ENCODE measurements at places on chromosomes 3 and 15.
A peak's percentile ranks its signal among the peaks of the same experiment; 100 is the strongest.

DNA sequence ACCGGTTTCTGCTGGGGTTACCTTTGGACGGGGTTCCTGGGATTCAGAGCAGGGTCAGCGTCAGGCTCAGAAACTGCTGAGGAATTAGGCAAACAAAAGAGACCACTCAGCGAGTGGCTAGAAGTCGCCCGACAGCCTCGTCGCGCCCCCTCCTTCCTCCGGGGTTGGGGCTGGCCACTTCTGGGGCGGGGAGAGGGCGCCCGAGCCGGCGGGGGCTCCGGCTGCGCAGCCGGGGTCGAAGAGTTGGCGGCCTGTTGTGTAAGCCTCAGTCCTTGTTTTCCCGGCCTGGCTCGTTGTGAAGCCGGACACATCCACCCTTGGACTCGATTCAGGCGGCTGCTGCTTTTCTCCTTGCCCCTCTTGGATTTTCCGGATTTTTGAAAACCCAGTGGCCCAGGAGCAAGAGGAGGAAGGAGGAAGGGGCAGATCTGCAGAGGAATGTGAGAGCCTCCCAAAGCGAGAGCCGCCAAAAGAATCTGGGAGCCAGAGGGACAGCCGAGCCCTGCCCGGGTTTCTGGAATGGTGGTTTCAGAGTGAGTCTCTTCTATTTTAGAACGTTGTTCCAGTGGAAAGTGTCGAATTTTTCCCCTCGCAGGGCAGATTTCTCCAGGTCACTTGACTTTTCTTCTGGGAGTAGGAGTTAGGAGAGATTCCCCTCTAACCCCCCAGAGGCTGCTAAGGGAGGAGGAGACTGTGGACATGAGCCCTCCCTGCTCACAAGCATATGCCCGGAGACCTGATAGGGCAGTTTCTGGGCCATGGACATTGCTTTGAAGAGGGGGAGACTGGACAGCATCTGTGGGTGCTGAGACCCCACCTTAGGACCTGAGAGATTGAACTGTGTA, 666 bp downstream of the SNX33 start:
- DNase-seq: no peak

- no peak for DNase-seq
Observed at GRCh38 chr3:127222163-127222562, 29.2 kb downstream of the PRR23E start.

DNA sequence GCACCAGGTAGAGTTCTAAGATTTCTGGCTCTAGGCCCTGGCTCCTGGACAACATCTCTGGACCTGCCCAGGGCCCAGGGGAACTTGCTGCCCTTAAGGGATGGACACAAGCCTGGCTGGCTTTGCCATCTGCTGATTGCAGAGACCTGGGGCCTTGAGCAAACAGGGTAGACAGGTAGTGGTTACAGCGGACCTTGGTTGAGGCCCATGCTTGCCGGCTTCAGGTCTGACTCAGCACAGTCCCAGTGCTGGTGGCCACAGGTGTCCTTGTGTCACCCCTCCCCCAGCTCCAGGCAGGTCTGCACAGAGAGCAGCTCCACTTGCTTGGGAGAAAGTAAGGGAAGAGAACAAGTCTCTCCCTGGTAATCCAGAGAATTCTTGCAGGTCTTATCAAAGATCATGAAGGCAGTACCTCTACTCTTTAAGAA, 15.9 kb upstream of the ACTL6A start:
- no peak for DNase-seq

DNA sequence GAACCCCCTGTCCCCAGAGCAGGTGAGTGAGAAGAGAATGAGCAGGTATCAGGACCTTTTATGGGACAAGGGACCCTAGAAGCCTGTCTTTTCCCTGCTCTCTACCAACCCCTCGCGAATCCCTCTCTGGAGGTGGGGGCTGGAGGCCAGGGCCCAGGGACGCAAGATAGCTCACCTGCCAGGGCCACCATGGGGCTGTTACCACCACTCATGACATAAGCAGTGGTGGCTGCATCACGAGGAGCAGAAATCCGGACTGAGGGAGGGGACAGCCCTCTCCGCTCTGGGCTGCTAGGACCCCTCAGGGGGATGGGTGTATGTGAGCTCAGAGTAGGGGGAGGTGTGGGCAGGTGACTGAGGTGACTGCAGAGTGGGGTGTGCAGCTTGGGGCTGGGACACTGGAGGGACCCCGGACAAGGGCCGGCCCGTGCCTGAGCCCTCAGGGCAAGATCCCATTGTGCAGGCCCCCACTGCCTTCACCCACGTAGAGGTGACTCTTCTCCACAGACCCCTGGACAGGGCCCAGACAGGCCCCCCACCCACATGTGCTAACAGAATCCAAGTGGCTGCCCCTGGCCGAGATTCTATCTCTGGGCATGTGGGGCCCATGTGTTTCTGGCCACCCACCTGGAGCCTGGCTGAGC, 190.6 kb downstream of the TBC1D2B start:
- DNase-seq: no peak

DNA sequence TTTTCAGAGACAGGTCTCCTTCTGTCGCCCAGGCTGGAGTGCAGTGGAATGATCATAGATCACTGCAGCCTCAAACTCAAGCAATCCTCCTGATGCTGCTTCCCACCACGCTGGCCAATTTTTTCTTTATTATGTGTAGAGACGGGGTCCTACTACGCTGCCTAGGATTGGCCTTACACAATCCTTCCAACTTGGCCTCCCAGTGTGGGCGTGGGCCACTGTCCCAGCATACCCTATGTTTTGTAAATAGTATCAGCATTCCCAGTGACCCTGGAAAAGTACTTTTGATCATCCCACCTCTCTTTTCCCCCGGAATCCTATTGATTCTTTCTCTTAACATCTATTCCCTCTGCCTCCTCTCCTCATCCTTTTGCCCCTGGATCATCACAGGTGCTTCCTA, 36.9 kb downstream of the SLC28A2 start:
- DNase-seq: no peak

DNA sequence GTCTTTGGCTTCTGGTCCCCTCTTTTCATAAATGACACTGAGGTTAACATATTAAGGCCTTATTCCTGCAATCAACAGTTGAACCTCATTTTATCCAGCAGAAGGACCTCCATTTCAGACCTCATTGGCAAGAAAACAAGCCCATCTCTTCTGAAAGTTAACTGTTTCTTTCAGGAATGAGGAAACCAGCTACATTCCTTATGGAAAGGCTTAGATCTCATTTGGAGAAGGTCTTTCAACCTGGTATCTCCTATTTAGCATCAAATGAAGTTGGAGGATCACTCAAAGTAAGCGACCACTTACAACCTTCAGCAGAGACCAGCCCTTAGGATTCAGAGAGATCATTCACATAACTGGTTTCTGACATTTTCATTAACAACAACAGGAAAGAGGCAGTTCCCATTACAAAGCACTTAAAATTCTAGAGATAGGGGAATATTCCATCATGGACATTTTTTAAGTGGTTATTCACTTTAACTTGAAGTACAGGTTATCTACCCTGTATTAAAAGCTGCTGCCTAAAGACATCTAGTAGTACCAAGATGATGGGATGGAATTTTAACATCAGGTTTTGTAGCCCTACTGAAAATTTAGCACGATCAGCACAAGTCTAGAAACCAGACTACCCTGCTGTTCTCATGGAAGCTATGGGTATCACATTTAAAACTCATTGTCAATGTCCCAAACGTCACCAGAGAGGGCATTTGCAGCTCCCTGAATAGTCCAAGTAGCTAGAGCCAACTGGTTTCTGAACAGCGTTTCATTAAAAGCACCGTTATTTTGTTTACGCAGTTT, 30.4 kb downstream of the TFRC start:
- no peak for DNase-seq

DNA sequence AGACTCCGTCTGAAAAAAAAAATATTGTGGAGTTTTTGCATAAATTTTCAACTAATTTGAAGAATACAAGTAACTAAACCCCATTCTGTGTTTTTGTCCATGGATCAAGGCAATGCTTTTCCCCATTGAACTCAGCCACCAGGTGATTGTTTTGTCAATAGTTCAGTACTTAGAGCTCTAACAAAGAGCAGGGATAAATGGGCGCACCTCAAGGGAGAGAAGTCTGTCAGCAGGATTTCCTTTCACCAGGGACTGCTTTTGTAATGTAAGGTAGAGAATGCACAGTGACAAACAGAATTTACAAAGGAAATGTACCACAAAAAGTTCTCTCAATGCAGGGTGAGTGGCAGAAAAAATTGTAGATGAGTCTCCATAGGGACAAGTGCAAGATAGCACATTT, 10.8 kb upstream of the ATP13A5 start:
- DNase-seq: no peak

- DNase-seq: no peak
Observed at GRCh38 chr3:66259566-66260255, 38.9 kb downstream of the SLC25A26 start.

GRCh38 chr3:120645083-120645845, 36.8 kb downstream of the HGD start:
- no peak for DNase-seq

DNA sequence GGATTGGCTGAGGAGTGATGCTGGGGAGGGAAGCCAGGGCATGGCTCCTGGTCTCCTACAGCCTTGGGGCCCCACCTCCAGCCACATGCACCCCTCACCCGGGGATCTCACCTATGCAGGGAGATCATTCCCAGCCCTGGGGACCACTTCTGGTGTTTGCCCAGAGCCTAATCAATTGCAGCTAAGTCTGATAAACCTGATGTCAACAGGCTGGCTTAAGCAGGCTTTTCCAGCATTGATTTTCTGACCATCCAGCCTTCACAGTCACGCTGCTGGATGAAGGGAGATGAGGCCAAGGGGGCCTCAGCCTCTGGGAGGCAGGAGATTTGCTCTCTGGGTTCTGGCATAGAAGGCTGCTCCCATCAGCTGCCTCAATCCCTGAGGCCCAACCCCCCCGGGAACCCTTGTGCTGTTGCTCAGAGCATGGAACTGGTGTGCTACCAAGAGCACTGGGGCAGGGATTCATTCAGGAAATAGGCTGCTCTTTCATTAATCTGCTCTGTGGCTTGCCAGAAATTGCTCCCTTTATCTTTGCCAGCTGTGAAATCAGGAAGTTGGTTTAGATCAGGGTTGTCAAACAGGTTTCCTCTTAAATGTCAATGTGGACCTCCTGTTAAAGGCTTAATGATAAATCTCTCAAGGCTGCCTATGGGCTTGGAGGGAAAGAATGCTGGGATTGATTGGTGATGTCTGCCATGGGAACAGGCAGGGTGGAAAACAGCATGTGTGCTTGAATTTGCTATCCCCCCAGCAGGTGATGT, 19.0 kb downstream of the FAM3D start:
- no peak for DNase-seq

GRCh38 chr3:16419640-16420241, 93.8 kb downstream of the RFTN1 start:
- no peak for DNase-seq

- no peak for DNase-seq
Observed at GRCh38 chr3:173584838-173585831, 187.6 kb downstream of the NLGN1 start.

- no peak for DNase-seq
Observed at GRCh38 chr15:77851691-77852090, 219.0 kb upstream of the LINGO1 start.

DNA sequence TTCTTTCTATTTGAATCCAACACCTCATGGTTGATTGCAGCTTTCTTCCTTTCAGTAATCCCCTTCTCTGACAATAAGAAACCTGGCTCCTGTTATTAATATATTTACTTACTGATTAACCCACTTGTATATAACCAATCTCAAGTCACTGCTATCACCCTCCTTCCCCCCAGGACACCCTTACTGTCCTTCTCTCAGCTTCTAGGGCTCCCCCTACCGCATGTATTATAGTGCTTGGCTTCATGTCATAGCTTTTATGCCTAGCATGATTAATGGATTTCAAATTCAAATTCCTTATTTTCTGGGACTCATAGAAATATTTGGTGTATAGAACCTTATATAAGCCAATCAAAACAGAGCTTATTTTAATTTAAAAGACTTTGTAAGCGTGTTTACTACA, 75.7 kb upstream of the BNIP2 start:
- no peak for DNase-seq

DNA sequence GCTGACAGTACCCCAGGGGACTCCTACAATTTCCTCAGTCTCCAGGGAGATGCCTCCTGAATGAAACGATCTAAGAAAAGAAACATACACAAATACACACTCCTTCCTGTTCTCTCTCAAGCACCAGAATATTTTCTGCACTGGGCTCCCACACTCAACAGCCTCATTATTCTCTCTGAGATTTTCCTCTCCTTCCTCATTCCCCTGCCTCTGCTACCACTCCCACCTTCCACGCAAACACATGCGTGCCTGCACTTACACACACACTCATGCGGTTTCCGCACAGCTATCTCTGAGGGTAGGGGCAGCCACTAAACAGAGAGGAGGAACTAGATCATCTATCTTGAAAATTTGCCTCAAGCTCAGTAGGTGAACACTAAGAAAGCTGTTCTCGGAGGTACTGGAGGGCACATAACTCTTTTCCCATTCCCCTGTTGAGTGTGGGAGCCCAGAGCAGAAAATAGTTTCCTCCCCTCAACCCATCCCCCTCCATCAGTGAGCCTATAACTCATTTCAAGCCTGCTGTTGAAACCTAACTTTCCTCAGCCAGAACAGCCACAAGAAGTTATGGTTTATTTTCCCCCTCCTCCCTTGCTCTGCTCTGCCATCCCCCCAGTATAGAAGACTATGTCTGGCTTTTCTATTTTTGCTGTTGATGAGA, 30.5 kb upstream of the TIPARP start:
- peak; percentile 33 for DNase-seq

DNA sequence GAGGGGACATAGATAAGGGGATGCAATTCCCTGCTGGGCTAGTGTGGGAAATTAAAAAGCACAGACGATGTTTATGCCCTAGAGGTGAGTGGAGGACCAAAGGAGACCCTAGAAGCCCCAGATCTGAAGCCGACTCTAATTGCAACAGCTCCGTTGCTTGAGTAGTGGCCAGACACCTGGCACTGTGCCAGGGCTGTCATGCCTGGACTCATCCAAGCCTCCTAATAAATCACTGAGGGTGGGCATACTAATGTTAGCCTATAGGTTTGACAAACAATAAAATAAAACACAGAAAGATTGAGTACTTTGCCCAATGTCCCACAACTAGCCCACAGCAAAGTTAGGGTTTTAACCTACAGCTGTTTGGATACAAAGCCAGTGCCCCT, 25.4 kb upstream of the MRPS22 start:
- no peak for DNase-seq

DNA sequence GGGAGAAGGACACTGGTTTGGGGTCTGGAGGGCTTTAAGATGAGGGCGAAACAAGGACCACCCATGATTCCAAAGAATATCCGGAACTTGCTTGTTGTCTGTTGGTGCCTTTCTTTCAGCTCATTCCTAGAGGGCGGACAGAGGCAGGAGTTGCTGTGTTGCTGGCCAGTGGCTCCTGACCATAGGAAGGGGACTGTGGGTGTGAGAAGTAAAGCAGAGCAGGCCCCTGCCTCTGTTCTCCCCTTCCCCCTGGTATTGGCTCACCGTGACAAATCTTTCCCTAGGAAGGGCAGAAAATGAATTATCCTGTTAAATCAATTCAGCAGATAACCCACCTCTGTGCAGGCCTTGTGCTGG, 89.1 kb downstream of the LIPC start:
- no peak for DNase-seq

DNA sequence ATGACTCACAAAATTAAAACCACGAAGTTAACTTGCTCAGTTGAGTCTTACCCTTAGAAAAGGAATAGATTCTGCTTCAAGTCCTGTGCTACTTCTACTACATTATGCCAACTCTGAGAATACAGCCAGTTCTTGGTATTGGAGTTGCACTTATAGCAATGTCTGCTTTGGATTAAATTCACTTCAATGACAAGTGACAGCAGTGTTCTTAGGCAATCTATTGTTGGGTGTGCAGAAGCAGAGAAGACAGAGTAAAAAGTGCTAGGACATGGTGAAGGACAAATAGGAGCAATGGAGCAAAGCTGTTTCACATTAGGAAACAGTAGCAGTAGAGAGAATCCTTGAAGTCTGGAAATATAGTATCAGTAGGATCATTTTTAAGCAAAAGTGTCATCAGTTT, 713.1 kb downstream of the SI start:
- no peak for DNase-seq

GRCh38 chr15:70412794-70413193, 315.1 kb upstream of the TLE3 start:
- no peak for DNase-seq
